ENCODE measurements at places on chromosomes 6 and 20.

DNA sequence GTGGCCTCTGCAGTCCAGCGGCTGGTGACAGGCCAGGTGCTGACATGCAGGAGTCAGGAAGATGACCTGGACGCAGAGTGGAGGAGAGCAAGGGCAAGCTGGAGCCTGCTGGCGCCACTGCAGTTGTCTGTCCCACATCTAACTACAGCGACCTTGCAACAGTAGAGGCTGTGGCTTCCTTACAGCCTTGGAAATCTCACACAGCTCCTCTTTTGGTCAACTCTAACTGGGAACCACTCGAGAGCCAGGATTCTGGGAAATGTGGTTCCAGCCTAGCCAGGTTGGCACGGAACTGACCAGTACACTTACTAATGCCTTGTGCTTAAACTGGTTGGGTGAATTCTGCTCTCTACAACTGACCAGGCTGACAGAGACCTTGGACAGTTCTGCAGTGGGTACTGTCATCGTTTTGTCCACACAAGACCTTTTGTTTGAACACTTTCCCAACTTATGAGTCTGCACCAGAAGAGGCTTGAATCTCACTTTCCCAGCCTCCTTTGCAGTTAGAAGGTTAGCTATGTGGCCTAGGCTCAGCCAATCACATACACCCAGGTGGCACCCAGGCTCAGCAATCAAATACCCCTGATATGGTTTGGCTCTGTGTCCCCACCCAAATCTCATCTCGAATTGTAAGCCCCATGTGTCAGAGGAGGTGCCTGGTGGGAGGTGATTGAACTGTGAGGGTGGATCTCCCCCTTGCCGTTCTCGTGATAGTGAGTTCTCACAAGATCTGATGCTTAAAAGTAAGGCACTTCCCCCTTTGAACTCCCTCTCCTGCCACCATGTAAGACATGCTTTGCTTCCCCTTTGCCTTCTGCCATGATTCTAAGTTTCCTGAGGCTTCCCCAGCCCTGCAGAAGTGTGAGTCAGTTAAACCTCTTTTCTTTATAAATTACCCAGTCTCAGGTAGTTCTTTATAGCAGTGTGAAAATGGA, 153.5 kb downstream of the ZMYND8 start:
- DNase-seq = no peak

DNA sequence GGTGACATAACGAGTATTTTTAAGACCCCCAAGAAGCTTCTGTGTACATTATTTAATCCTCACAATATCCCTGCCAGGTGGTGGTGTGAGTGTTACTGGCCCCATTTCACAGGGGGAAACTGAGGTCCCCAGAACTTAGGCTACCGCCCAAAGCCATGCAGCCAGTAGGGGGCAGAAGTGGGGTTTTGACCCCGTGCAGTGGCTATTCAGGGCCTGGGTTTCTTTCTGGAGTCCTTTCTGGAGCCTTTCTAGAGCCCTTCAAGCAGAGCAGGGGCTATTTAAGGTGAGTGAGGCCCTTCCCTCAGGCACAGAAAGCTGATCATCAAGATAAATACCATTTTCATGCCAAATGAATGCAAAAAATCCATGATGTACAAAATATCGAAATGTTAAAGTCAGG, 59.0 kb downstream of the CTCFL start:
- no peak for DNase-seq

DNA sequence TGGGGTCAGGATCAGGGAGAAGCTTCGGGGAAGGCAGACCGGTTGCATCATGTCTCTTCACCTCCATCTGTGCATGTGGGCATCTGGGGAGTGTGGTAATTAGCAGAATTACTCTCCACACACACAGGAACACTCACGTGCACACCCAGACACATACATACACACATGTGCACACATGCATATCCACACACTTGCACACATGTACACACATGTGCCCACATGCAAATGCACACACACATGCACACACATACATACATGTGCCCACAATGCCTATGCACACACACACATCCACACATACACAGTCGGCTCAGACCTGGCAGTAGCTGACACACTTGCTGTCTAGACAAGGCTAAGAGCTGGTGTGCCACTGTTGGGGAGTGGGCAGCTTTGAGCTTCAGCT, 212.3 kb upstream of the PMEPA1 start:
- no peak for DNase-seq

DNA sequence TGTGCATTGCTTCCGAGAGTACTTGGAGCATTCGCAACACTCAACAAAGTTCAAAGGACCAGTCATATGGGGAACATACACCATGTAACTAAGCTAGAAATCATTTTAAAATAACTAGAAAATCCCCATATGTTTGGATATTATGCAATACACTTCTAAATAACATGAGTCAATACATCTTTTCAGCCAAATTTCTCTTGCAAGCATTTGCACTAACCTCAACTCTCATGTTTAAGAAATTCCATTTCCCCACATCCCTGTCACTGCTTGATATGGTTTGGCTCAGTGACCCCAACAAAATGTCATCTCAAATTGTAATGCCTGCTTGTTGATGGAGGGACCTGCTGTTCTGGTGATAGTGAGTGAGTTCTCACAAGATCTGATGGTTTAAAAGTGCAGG, 85.7 kb upstream of the CST7 start:
- no peak for DNase-seq

GRCh38 chr6:23927935-23928334, 198.1 kb upstream of the NRSN1 start:
- DNase-seq = no peak

DNA sequence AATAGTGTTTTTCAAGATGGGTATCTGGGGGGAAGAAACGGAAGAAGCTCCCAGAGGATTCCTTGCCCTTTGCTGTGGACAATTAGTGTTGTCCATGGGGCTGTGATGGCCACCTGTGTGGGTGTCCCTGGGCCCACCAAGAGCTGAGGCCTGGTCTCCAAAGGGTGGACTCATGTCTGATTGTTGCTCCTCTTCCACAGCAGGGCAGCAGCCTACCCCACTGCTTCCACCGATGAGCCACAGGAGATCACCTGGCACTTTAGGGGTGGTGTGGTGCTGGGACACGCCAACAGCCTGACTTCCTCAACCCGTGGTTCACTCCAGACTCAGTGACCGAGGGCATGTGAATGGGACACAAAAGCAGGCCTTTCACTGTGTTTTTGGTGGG, 25.1 kb downstream of the PRPH2 start:
- DNase-seq = no peak

GRCh38 chr20:3358676-3359340, 48.7 kb downstream of the DNAAF9 start:
- no peak for DNase-seq

- no peak for DNase-seq
Measured at GRCh38 chr6:144055121-144055931, 40.0 kb downstream of the SF3B5 start.

DNA sequence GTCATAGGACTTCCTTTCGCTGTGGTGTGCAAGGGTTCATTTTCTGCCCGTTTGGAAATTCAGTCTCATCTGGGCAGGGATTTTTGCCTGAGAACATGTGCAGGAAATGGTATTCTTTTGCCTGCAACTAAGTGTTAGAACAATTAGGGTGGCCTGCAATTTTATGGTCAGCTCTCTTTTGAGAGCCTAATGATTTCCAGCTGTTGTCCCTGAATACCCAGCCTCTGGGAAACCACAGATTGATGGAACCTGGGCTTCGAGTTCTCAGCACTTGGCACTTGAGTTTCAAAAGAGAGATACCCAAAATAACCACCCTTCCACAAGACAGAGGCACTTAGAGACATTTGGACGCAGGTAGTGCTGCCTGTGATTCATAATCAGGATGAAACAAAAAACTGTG, 217.2 kb upstream of the FOXA2 start:
- DNase-seq = no peak

DNA sequence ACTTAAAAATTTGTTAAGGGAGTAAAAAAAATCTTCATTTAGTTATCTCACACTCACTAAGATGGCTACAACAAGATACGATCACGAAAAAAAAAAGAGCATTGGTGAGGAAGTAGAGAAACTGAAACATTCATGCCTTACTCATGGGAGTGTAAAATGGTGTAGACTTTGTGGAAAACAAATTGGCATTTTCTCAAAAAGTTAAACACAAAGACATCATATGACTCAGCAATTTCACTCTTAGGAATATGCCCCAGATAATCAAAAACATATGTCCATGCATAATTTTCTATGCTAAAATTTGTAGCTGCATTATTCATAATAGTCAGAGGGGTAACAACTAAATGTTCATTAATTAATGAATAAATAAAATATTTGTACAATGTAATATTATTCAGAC, 120.9 kb upstream of the IRAK1BP1 start:
- DNase-seq = no peak

- DNase-seq = no peak
Measured at GRCh38 chr6:9711365-9711764, 703.5 kb downstream of the TFAP2A start.

DNA sequence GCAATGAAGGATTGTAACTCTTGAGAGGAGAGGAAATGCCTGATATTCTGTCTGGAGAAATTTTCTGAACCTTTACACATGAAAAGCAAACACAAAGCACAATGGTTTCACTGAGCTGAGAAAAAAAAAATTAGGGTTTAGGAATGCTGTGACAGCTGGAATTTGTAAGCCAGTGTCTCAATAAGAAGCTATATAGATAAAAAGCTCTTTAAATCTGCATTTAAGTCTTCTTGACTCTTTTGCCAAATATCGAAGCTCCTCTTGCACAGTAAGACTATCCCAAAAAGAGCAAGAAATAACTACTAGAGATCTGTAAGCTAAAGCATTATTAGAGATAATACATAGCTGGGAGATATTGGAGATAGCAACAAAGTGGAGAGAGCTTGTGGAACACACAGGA, 1334.0 kb upstream of the CITED2 start:
- no peak for DNase-seq

DNA sequence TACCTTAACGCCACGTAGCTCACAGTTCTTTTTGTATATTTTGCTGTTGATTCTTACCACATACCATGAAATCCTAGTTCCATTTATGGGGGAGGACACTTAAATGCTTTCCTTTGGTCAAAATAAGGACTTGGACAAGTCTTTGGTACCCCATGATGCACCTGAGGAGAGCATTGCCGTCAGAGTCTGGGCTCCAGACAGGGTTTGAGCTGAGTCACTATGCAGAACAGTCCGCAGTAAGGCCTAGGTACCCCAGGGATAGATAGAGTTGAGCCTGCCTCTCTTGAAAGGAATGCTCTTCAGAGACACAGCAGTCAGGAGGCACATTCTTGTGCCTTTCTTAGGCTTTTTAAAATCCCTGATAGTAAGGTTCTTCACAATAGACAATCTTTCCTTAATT, 6.0 kb downstream of the PARD6B start:
- no peak for DNase-seq

DNA sequence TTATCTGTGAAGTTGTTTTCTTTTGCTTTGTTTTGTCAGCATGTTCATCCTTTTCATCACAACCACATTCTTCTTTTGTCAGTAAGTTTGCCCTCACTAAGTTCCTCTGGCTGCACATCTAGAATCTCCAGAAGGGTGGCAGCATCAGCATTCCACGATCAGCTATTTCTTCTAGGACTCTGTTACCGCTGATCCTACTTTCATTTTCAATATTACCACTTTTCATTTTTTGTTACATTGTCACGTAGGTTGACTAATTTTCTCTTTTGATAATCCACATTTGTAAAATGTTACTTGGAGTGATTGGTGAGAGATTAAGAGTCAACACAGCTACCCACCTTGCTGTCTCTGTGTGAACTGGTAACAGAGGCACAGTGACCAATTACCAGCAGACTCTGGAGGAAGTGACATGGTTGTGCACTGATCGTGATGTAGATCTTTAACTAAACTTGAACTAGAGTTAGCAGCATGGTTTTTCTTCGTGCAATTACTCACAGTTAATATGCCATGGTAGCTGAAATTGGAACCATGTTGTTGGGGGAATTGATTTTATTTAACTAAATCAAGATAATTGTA, 307.9 kb upstream of the SLC35B3 start:
- no peak for DNase-seq

- no peak for DNase-seq
Measured at GRCh38 chr6:91796603-91797002, 1209.7 kb upstream of the MAP3K7 start.

DNA sequence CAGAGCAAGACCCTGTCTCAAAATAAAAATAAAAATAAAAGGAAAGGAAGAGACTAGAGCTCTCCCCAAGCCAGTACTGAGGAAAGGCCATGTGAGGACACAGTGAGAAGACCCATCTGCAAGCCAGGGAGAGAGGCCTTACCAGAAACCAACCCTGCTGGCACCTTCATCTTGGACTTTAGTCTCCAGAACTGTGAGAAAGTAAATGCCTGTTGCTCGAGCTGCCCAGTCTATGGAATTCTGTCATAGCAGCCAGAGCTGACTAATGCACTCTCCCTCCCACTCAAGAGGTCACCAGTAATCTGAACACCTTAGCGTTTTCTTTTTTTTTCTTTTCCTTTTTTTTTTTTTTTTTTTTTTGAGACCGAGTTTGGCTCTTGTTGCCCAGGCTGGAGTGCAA, 7.3 kb upstream of the PRPH2 start:
- no peak for DNase-seq

- DNase-seq = no peak
Measured at GRCh38 chr6:153328194-153328593, 197.1 kb upstream of the RGS17 start.

- DNase-seq = no peak
Measured at GRCh38 chr6:116997496-116997895, 120.5 kb downstream of the RFX6 start.

GRCh38 chr6:9789201-9789600, 625.7 kb downstream of the TFAP2A start:
- DNase-seq = no peak

- no peak for DNase-seq
Measured at GRCh38 chr6:78605909-78606446, 261.4 kb upstream of the IRAK1BP1 start.

- no peak for DNase-seq
Measured at GRCh38 chr6:12383448-12383847, 93.3 kb downstream of the EDN1 start.

DNA sequence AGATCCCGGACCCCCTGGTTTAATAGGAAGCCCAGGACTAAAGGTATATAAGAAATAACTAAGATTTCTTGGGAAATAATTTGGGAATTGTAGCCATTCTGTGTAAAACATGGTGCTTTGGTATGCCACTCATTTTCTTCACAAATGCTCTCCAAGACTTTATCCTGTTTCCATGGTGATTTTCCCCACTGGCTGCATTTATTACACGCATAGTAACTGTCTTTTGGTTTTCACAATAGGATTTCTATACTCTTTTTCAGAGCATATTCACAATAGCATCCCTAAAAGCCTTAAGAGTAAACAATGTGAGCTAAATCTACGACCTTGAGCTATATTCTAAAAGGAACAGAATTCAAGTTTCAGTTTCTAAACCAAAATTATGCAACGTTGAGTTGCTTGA, 160.8 kb downstream of the COL9A1 start:
- no peak for DNase-seq

- no peak for DNase-seq
Measured at GRCh38 chr20:64076061-64076997, 3.0 kb downstream of the RGS19 start.

GRCh38 chr6:167049275-167049674, 50.1 kb downstream of the CEP43 start:
- no peak for DNase-seq

- DNase-seq = no peak
Measured at GRCh38 chr6:129281168-129281796, 398.3 kb downstream of the LAMA2 start.

Data from hematopoietic multipotent progenitor cell treated with erythropoietin and hydrocortisone succinate and interleukin-3 and kit ligand, for 17 days (in vitro differentiated cells).